ENCODE measurements at places on chromosomes 2 and 18. TPM values are rescaled to one million over a fixed set of nuclear protein-coding genes. Genes with fewer than 3 reads are reported as not detected.
A peak's percentile ranks its signal among the peaks of the same experiment; 100 is the strongest.

DNA sequence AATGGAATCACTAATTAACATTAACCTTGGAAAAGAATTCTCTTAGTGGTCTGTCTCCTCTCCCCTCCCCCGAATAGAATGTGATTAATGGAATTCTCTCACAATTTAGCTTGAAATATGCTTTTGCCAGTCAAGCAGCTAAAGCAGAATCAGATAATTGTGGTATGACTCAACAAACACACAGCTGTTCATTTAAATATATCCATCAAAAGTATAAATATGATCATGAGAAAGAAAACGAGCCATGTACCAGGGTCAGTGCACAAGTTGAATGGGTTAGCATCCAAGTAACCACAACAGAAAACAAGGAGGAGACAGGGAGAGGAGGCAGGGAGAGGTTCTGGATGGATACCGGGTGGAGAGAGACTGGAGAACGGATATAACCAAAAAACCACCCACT lies 66.9 kb downstream of the ACVR1 start:
- ATAC-seq = no peak

KCNJ13 gene
- total RNA-seq = not detected

GRCh38 chr2:37782721-37783371 lies 111.4 kb upstream of the CDC42EP3 start:
- ATAC-seq = no peak

DNA sequence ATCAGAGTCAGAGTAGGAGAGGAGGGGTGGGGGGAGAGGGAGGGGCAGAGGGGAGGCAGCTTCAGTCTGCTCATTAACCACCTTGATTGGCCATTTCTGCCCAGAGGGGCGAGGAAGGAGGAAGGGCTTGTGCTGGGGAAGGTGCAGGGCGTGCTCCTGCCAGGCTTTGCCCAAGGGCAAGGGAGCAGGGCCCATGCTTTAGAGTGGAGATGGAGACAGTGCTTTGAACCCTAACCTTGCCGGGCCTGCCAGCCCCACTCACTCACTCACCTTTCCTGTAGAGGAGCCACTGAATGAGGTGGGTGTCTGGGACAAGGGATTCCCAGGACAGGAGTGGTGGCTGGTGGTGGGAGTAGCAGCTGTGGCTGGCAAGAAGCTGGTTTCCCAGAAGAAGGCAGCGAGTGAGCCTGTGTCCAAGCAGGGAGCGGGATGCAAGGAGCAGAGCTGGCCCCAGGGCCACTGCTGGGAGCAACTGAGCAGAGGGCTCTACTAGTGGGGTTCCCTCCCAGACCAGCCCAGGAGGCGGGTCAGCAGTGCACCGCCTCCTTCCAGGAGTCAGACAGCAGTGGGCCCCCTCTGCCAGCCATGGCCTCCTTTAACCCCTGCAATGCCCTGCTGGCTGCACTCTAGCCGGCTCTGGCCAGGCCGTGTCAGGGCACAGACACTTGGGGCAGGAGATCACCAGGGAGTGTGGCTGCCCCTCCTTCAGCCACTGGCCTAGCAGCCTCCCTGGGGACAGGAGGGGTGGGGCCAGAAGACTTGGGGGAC lies 3.6 kb upstream of the RUFY4 start:
- ATAC-seq = no peak

- ATAC-seq = peak; percentile 85
Observed at GRCh38 chr2:119862127-119862889, 102.6 kb downstream of the PTPN4 start.

SAG gene
- total RNA-seq = 0.04 TPM

SCN9A gene
- total RNA-seq = not detected

DNA sequence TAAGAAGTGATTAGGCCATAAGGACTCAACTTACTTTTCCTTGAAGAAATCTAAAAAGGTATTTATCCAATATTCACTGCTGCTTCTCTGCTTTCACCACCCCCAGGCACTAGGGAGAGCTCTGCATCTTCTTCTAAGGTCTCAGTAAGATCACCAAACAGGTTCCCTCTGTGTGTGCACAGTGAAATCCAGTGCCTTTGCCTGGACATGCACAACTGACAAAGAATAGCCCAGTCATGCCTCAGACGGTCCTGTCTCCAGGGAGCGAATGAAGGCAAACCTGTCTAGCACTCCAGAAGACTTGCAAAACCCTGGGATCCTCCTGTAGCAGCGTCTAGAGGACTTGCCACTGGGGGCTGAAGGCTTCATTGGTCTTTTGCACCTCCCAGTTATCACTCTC lies 344.5 kb upstream of the LRATD1 start:
- no peak for ATAC-seq

DNA sequence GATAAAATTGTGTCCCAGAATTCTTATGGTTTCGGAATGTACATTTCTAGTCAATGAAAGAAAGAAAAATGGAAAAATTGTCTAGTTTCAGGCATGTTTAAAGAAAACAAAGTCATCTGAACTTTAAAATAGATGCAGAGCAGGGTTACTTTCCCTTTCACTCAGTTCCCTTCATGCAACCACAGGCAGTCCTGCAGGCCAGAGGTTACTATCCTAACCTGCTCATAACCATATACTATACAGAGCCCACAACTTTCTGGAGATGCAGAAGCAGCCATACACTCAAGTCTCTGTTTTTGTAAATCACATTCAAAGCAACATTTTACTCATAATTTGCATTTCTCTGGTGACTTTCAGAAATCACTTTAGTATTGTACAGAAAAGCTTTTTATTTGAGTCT lies 690.3 kb downstream of the MBD2 start:
- ATAC-seq = no peak

- ATAC-seq = no peak
Observed at GRCh38 chr2:238657132-238658053, 190.5 kb upstream of the TWIST2 start.

DNA sequence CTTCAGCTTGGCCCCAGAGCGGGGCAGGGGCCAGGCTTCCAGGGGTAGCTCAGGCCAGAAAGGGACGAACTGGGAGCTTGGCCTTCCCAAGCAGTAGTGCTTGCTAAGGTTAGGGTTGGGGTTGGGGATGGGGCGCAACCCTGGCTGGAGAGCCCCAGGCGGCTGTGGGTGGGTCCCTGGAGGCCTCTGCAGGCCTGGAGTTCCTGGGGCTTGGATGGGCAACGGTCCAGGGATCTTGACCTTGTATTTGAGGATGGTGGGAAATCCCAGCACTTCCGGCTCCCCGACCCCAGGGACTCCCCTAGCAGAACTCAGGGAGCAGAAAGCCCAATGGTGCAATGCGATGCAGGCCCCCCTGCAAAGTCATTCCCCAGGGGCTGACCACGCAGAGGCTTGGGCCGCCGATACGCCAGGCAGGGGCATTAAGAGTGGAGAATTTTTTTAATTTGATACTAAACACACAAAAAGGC lies 12.6 kb upstream of the MLPH start:
- no peak for ATAC-seq

GRCh38 chr2:71102981-71103681 lies 26.9 kb downstream of the MCEE start:
- no peak for ATAC-seq

All from activated T-helper 17 cell treated with anti-CD3 and anti-CD28 coated beads, Interleukin-2, amount 50 U/mL, for 72 hours (primary cell).